ENCODE measurements at places on chromosomes 3 and 15.

DNA sequence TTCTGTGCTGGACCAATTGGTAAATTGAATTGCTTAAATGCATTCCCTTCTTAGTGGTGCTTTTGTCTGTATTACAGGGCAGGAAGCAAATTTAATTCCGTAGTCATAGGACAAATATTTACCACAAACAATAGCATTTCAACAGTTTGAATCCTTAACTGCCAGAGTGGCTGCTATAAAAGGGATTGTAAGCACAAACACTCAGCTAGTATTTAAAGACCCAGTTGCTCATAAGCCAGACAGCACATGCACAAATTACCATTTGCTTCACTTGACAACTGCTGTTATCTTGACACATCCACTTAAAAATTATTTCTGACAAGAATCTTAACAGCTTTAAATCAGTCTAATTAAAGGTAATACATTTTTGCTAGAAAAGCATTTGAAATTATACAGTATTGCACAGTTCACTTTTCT is 490.2 kb upstream of the ADAMTS9 start:
- DNase-seq = no peak

DNA sequence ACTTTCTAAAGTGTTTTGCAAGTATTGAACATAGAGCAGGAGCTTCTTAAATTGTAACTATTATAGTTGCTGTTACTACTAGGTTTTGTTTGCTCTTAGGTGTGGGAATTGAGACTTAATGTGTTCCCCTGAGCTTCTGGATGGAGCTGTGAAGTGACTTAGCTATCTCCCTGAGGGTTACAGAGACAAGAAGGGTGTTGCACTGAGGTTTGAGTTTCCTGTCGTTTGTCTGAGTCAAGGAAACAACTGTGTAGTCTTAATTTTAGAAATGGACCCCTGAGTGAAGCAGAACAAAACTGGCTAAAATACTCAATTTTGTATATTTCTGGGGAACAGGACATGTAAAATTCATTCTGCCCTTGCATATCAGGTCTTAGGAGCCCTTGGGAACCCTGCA is 20.4 kb downstream of the TTC21A start:
- no peak for DNase-seq

DNA sequence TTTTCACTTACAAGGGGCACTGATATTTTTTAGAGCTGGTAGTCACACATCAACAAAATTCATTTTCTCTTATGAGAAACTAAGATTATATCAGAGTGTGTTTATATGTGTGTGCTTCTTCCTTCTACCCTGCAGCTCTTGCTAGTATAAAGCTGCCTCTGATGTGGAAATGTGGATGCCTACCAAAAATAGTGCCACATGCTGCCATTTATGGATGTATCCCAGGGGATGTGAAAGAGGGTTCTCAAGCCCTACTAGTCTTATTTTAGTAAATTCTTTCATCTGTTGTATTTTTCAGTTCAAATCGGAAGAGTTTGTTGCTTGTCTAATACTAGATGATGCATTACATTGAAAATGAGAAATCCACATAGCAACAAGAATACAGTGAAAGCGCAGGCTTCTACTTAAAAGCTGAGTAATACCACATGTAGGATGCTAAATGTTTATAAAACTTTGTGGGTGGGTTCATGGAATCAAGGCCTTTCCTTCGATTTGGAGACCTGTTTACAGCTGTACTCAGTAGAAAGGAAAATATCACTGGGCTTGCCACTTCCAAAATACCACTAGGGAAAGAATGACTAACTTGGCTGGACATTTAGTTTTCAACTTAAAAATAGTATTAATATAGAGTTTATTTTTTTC is 399.2 kb downstream of the EPHA3 start:
- DNase-seq = no peak

DNA sequence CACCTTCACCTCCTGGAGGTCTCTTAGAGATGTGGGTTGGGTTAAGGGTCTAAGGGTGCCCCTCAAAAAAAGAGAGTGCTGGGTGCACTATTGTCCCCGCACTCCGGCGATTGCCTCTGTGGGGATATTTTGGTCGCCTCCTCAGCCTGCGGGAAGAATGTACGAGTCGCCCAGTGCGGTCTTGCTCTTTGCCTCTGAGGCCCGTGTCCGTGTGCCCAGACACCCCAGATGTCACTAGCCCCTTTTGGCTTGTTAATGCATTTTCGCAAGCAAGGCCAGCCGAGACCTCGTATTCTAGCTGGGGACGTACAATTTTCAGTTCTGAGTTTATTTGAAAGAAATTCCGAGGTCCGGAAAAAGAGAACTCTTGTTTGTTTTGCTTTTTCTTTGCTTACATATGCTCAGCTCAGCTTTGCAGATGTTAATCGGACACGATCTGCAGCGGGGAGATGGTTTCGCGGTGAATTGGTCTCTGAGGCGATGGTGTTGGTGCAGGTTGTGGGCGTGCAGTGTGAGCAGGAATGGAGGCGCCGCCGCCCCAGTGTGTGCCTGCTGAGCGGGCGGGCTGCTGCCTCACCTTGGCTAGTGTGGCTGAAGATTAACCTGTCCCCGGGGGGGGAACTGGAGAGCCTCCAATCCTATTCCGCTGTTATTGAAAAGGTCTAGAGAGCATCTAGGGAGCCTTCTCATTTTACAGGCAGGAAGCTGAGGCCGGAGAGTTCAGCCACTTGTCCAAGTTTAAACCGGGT is 1.4 kb downstream of the ST6GAL1 start:
- no peak for DNase-seq

- DNase-seq = no peak
These were observed 25.9 kb upstream of the GP9 start for GRCh38 chr3:129034642-129035041.
